ENCODE measurements at places on chromosomes 13 and 19. TPM values are rescaled to one million over a fixed set of nuclear protein-coding genes. Genes with fewer than 3 reads are reported as not detected.
A peak's percentile ranks its signal among the peaks of the same experiment; 100 is the strongest.

DNA sequence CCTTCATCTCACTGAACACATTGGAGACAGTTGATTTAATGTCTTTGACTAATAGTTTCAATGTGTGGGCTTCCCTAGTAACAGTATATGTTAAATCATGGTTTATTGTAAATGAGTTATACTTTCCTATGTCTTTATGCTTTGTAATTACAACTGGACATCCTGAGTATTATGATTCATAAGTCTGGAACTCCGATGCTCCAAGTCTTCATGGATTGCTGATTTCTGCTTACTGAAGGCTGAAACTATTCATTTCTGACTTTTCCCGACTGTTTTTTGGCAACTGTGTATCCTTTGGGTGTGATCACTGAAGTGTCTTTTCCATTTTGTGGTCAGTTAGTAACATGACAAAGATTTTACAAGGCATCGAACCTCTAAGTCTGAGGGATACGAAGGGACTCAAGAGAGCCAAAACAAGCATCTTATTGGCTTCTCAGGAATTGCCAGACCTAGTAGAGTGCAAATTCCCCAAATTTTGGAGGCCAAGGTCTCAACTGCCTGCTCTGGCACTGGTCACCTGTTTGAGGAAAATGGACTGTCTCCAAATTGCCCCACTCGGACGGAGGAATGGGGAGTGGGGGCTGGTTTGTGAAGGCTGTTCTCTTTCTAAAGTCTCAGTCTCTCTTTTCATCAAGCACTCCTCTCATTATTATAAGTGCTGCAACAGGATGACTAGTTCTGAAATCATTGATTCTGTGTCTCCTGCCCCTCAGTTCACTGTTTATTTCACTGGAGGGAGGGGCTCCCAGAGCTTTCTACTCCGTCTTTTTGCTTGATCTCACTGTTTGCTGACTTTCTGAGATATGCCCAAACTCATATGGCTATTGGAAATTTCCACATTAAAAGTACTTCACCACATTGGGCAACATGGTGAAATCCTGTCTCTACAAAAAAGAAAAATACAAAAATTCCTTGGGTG lies 20.2 kb upstream of the CD70 start:
- H3K27me3 ChIP-seq, result no peaks in the 10 kb centered on the region
- H3K4me1 ChIP-seq, result no peaks in the 10 kb centered on the region
- DNase-seq, result no peak

GRCh38 chr13:101514695-101515275 lies 62.3 kb downstream of the ITGBL1 start:
- H3K4me1 ChIP-seq, result peaks cover 12% of the 10 kb centered on the region
- no peak overlapping the region for H3K27ac ChIP-seq
- H3K4me3 ChIP-seq, result no peak overlapping the region
- peak; percentile 34 for DNase-seq
- no peaks in the 10 kb centered on the region for H3K36me3 ChIP-seq

GRCh38 chr13:99332456-99332855 lies 25.3 kb upstream of the GPR183 start:
- H3K36me3 ChIP-seq, result peaks cover 5% of the 10 kb centered on the region
- H3K27ac ChIP-seq, result no peak overlapping the region
- peaks cover 39% of the 10 kb centered on the region for H3K4me1 ChIP-seq
- H3K4me3 ChIP-seq, result no peak overlapping the region
- no peak for DNase-seq

GRCh38 chr19:49799798-49800376 lies 13.2 kb downstream of the FUZ start:
- H3K27ac ChIP-seq, result no peak overlapping the region
- H3K4me3 ChIP-seq, result no peak overlapping the region
- DNase-seq, result no peak
- no peaks in the 10 kb centered on the region for H3K4me1 ChIP-seq
- H3K27me3 ChIP-seq, result no peaks in the 10 kb centered on the region

Gene TNFSF13B
- total RNA-seq, result 35.8 TPM

Gene IRGC
- total RNA-seq, result not detected

Data from CD4-positive, alpha-beta memory T cell (primary cell).